Activated T-helper 1 cell treated with anti-CD3 and anti-CD28 coated beads, Interleukin-2, amount 50 U/mL, for 16 hours (primary cell): ENCODE measurements at places on chromosomes 2 and 18.

- DNase-seq: peak; percentile 79
Observed at GRCh38 chr2:98731041-98731893, at the start of gene MGAT4A. MGAT4A (minus strand) TSS chr2:98731132; CDS start chr2:98726332, 4,800 bp downstream.

GRCh38 chr2:88603146-88603545 lies 24.1 kb downstream of the EIF2AK3 start:
- DNase-seq: no peak

- DNase-seq: no peak
Observed at GRCh38 chr2:186546846-186547245, 43.0 kb upstream of the ITGAV start.

- no peak for DNase-seq
Observed at GRCh38 chr2:196263181-196263747, 91.9 kb upstream of the STK17B start.
